ENCODE measurements at places on chromosomes 11 and 22.

- no peak for DNase-seq
Measured at GRCh38 chr22:31094021-31094551, 13.0 kb downstream of the SMTN start.

DNA sequence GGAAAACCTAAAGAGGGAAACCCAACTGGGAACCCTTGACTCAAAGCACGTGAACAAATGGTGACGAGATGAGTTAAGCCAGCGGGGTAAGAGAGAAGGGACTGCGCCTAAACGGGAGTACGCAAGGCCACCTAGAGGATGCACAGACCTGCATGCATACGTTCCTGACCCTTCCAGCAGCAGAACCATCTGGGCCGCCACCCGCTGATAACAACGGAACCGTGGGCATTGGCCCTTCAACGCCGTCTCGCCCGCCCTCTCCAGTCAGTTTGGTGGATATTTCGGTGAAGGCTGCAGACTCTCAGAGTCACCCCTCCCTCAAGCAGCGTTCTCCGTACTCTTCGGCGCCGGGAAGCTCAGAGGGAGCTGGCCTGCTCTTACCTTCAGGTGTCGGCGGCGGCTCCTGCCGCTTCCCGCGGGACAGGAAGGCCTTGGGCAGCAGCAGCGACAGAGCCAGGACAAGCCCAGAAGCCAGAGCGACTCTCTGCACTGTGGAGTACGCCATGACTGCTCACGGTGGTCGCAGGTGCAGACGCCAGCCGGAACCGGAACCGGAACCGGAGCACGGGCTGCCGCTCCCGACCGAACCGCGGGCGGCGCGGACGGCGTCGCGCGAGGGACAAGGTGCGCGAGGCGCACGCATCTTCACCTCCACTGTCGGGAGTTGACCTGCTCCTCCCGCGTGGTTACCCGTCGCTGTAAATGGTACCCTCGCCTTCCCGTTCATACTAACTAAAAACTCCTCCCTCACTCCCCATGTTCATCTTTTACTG, at the start of gene RIC3:
Gene RIC3 (minus strand): TSS at position 541 of the 773 bp plus-strand sequence. CDS start 36 bp downstream, at position 505.
- peak; percentile 21 for DNase-seq

- no peak for DNase-seq
Measured at GRCh38 chr11:103953797-103954486, 82.5 kb upstream of the DDI1 start.

GRCh38 chr11:35282221-35282882, 137.0 kb downstream of the SLC1A2 start:
- DNase-seq, result no peak

GRCh38 chr22:26169315-26170111, at the start of gene SEZ6L:
Gene SEZ6L, plus strand, starts transcription at chr22:26169462. Its CDS starts 208 bp downstream, at chr22:26169670.
- DNase-seq, result no peak

Measured in activated T-helper 9 cell treated with anti-CD3 and anti-CD28 coated beads, Interleukin-2, amount 50 U/mL, for 16 hours (primary cell).